Esophagus muscularis mucosa (tissue), 4 donors: ENCODE measurements at places on chromosomes 2 and 18. TPM values are rescaled to one million over a fixed set of nuclear protein-coding genes. Genes with fewer than 3 reads are reported as not detected.

CCDC138 gene
- total RNA-seq: 0.58 TPM

SLC9A4 gene
- not detected for total RNA-seq

UGT1A5 gene
- not detected for total RNA-seq

XRCC5 gene
- total RNA-seq: 140 TPM

DNA sequence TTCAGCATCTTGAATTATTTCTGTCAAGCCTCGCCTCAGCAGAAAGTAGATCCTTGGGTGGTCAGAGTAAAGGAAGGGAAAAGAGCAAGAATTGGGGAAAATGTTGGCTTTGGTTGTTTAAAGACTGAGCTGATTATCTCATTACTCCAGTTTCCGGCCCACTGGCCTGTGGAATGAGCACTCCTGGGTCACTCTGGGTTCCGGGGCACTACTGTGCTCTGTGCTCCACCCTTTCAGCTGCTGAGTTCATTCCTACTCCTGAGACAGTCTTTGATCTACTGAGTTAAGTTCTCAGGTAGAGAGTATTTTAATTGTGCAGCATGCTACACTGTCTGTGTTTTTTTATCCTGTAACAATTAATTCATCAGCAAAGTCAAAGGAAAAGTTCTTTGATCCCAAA lies 427.7 kb downstream of the CDH2 start:
- H3K4me1 ChIP-seq: no peaks in the 10 kb centered on the region
- H3K4me3 ChIP-seq: no peak overlapping the region
- no peaks in the 10 kb centered on the region for H3K27me3 ChIP-seq
- no peaks in the 10 kb centered on the region for H3K36me3 ChIP-seq
- DNase-seq: no peak

DNA sequence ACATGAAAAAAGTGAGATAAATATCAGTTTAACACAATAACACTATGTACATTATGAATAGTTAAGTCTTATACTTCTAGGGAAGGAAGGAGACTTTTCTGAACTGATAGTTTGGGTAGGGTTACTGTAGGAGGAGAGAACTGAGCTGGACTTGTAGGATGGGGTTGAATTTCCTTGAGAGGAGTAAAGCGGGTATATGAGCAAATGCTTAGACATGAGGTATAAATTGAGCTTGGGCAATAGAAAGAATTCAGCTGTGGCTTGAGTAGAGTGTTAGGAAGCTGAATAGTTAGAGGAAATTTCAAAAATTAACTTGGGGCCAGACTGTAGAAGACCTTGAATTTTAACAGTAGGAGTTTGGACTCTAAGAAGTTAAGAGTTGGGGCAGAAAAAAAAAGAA lies 45.1 kb downstream of the LCLAT1 start:
- H3K27ac ChIP-seq: no peak overlapping the region
- H3K4me3 ChIP-seq: no peak overlapping the region
- no peak for DNase-seq
- H3K27me3 ChIP-seq: no peaks in the 10 kb centered on the region
- H3K36me3 ChIP-seq: no peaks in the 10 kb centered on the region
